Glutamatergic neuron (in vitro differentiated cells): ENCODE measurements at places on chromosomes 5 and 9.
A peak's percentile ranks its signal among the peaks of the same experiment; 100 is the strongest.

DNA sequence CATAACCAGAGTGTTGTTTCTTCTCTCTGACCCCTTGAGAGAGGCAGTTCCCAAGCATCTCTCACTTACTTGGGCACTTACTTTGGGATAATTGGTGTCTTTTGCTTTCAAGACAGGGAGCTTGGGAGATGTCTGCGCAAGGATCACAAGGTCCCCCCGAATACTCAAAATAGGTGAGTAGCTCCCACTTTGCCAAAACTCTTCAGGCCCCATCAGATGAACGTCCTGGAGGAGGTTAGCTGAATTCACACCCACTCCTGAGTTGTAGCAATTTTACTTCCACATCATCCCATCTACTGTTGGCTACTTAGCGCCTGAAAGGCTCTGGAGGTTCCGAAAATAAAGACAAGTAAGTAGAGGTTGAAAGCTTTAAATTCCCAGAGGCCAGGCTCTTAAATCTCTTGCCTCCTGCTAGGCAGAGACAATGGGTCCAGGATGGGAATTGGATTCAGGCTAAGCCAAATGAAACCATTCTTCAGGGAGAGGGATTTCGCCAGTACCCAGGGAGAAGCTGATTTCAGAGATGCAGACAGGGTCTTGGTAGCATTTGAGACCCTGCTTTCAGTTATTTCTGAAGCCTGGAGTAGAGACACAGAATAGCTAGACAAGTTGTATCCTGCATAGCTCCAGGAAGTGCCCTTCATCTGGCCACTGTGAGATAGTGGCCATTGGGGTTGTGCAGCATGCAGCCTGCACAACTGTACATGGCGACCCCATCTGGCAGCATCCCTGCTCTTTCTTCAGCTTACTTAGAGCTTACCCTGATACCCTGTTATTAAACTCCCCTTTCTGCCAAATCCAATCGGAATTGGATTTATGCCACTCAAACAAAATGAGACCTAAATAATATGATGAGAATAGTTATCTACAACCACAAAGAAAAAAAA, 60.1 kb downstream of the BOD1 start:
- no peak for DNase-seq

- no peak for DNase-seq
Measured at GRCh38 chr9:77815260-77815659, 167.1 kb upstream of the GNA14 start.

DNA sequence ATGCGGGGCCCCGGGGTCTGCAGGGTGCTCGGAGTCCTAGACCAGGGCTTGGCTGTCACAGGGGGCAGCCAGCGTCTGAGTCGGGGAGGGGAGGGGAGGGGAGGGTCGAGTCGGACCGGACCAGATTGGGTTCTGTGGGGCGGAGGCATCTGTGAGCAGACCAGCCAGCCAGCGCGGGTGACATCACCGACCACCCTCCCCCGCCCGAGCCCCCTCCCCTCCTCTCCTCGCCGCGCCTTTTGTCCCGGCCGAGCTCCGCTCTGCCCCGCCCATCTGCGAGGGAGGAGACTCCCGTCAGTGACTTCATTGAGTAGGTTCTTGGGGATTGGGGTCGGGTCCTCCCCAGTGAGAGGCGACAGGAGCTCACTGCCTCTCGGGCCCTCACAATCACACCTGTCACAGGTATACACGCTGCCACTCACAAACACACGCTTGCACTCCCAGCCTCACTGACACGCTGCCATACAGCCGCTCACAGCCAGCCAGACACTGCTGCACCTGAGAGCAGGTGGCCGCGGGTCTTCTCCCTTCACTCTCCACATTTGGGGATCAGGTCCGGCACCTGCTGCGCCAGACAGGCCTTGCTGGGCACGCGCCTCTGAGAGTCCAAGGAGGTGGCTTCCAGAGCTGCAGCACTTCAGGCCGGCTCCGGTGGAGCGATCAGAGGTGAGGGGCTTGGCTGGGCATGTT, 546 bp downstream of the DNAJB5 start:
- peak; percentile 92 for DNase-seq

- DNase-seq: peak; percentile 67
Measured at GRCh38 chr5:69492391-69492922, at the start of gene OCLN. Gene OCLN, plus strand, starts transcription at chr5:69492790. Its CDS starts 11,455 bp downstream, at chr5:69504245.

DNA sequence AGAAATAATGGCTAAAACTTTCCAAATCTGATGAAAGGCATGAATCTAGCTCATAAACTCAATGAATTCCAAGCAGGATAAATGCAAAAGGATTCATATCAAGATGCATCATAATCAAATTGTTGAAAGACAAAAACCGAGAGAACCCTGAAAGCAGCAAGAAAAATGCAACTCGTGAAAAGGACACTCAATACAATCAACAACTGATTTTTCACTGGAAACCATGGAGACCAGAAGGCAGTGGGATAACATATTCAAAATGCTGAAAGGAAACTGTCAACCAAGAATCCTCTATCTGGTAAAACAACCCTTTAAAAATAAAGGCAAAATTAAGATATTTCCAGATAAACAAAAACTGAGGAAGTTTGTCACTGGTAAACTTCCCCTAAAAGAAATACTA, 9.5 kb downstream of the FBXL17 start:
- DNase-seq: no peak

- peak; percentile 70 for DNase-seq
Measured at GRCh38 chr9:121267689-121268597, at the start of gene GSN. Gene GSN, plus strand, starts transcription at chr9:121268162. Its CDS starts 33,810 bp downstream, at chr9:121301972.

DNA sequence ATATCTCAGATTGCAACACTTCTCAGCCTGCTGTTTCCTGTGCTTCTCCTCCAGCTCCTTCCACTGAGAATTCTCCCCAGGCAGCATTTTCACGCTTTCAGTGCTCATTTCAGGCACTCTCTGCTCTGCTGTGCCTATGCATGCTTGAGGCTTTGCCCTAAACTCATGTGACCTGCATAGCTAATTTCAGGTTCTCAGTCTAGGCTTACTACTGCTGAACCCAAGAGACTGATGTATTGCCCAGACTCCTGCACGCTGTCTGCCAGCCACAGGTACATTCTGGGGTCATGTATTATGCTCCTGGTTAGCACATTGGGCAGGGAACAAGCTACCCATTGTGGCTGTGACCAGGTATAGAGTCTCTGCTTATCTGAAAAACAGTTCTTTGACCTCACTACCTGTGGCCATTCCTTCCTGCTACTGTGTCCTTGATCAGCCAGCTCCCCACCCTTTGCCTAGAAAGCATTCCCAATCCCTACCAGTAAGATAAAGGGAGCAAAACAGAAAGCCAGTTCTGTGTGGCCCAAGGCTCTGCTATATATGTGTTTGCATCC, 34.7 kb downstream of the PIP5K1B start:
- DNase-seq: no peak

DNA sequence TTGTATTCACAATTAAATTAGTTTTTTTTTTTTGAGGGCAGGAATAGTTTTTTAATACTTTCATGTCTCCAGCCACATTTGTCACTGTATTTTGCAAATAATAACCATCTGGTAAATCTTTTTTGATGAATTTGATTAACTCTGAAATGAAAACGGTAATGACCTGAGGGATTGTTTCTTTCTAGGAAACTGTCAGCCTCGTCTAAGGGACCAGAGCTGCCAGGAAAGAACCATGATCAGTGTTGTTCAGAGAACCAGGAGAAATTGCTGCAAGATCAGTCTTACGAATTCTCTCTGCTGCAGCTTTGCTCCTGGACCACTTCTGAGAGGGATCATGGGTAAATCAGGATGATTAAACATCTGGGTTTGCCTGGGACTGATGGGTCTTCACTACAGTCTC, 114.5 kb upstream of the TAF11L2 start:
- DNase-seq: no peak

DNA sequence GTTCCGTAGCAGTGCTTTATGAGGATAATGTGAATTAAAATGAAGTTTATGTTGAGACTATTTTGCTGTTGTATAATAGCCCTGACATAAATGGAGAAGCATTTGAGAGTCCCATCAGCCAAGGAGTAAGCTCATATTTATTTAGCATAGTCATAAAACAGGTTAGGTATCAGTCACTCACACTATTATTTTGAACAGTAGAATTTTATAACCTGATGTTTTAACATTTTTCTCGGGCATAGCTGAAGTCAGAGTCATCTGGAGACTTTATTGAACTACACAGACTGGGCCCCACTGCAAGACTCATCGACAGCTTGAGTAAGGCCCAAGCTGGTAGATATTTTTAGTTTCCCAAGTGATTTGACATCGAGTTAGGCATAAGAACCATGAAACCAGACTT, 620.3 kb upstream of the WWC1 start:
- DNase-seq: no peak

GRCh38 chr5:2257326-2258244, 374.9 kb upstream of the IRX4 start:
- no peak for DNase-seq

GRCh38 chr5:5318426-5319190, 103.9 kb upstream of the ICE1 start:
- DNase-seq: no peak

GRCh38 chr9:127936347-127936852, 1.3 kb downstream of the DPM2 start:
- DNase-seq: no peak

DNA sequence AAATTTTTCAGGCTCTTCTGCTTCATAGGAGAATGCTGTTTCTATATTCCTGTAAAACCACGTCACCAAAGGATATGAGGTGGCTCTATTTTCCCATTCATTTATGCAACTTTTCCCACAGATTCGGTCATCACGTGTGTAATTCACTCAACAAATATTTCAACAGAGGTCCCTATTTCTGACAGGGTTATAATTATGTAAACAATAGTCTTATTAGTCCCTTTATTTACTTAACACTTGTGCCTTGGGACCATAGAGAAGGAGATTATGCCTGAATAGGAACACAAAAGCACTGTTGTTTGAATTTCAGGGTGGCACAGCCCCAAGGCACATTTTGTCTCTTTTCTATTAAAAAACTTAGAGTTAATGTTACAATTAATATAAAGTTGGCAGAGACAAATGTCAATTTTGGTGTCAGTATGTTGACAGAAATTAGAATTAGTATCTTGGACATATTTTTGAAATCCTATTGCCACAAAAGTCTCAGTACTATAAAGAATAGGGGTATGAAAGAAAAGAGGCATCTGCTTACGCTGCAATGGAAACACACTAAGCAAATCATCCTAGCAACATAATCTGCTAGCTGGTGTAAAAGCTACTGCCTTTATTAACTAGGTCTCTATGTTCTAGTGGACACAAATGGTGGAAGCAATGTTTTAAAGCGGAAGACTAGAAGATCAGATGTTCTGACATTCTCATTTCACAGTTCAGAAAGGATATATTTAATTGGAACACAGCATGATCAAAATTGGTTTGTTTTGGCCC, 229.1 kb upstream of the TBCA start:
- no peak for DNase-seq

GRCh38 chr9:76155361-76155760, 238.9 kb downstream of the RFK start:
- DNase-seq: no peak

GRCh38 chr5:40355846-40356245, 323.9 kb upstream of the PTGER4 start:
- no peak for DNase-seq

DNA sequence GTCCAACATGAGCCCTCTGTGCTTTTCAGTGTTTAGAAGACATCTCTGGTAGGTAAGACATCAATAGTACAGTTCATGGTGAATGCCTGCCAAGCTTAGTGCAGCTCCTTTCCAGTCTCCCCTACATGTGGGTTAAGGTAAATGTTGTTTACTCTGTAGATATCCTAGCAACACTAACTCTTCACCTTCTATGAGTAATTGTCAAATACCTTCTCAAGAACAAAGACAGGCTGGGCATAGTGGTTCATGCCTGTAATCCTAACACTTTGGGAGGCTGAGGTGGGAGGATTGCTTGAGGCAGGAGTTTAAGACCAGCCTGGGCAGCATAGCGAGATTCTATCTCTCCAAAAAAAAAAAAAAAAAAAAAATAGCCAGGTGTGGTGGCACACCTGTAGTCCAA, 18.7 kb upstream of the RASGRF2 start:
- no peak for DNase-seq

DNA sequence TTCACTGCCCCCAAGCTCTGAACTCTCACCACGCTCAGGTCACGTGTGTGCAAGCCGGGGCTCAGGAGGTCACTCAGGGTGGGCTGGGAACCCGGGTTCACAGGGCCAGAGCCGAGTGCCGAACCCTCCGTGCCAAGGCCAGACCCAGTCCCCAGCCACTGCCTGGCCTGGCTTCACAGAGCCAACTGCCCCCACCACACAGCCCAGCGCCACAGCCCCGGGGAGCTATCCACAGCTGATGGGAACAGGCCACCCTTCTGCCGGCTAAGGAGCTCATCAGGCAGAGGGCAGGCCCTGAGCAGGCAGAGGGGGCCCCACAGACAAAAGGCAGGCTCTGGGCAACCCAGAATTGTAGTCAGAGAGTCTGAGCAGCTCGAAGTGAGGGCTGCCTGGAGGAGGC, 117.0 kb downstream of the VAV2 start:
- no peak for DNase-seq

GRCh38 chr9:103991001-103991400, 103.1 kb upstream of the SMC2 start:
- DNase-seq: no peak

- no peak for DNase-seq
Measured at GRCh38 chr9:104743376-104743985, 4.0 kb upstream of the NIPSNAP3A start.

DNA sequence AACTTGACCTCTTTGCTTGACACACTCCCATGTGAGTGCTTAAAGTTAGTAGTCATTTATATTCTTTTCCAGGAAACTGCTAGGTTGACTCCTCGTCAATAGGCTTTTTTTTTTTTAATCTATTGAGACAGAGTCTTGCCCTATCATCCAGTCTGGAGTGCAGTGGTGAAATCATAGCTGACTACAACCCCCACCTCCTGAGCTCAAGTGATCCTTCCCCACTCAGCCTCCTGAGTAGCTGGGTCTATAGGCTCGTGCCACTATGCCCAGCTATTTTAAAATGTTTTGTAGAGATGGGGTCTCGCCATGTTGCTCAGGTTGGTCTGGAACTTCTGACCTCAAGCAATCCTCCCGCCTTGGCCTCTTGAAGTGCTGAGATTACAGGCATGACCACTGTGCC, 34.9 kb downstream of the DMRT1 start:
- DNase-seq: no peak

- DNase-seq: no peak
Measured at GRCh38 chr5:54862036-54862435, 123.4 kb downstream of the ESM1 start.

DNA sequence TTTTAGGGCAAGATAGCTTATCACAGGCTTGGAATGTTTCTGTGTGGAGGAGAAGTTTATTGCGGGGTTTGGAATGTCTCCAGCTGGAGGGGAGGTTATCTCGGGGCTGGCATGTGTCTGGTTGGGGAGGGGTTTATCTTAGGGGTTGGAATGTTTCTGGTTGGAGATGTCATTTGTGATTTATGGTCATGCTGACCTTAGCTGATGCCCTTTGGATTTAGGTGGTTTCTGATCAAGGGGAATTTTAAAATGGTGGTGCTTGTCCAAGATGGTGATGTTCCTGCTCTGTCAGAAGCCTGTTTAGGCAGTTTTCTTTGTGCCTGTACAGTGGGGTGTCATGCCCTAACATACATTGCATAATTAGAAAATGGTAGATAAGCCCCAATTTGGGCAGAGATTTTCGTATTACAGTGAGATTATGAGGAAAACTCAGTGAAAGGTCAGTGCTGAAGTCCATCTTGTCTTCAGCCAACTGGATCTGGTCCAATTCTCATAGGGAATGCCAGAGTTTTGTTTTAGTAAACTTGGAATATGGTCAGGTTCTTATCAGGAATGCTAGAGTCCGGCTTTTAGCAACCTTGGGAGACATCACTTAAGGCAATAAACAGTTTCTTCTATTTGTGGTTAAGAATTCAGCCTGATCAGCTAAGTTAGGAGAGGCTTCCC, 14.3 kb downstream of the CDK20 start:
- no peak for DNase-seq

GRCh38 chr5:129306725-129307124, 153.4 kb upstream of the ADAMTS19 start:
- DNase-seq: no peak

- DNase-seq: no peak
Measured at GRCh38 chr5:3364941-3365340, 230.7 kb upstream of the IRX1 start.
